ENCODE measurements at places on chromosomes 7 and 10.

DNA sequence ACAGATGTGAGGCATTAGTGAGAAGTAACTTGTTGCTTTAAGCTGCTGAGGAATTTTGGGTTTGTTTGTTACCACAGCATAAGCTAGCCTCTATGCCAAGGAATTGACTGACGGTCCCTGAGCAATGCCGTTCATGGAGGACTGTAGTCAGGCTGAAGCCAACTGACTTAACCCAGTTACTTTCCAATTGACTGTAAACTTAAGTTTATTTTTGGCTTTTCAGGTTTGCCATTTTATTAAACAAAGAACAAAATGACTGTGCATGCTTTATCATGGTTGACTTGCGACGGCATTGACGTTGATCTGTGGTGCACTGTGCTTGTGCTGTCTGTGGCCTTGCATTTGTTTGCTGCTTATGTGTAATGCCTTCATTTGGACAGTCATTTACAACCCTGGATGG is 53.5 kb downstream of the DNAJB9 start:
- no peak for DNase-seq

DNA sequence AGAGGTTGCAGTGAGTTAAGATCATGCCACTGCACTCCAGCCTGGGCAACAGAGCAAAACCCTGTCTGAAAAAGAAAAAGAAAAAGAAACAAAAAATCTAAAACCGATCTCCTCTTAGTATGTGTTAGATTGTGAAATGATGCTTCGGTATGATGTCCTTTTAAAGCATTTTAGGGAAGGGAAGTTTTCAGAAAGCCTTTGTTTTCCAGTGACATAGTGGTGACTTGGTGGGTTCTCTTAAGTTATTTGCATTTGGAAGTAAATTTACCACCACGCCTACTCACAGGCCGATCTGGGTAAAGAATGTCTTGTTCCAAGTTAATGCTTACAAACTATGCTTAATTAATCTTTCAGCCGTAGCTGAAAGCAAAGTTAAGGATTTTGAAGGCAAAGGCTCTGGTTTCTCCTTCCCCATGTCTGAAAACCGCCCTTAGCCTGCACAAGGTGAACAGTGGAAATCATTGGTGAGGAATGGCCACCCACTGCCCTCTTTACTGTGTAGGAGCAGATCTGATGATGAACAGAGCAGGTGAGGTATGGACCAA is 10.7 kb downstream of the MTURN start:
- no peak for DNase-seq

GRCh38 chr7:44398511-44398911 is 73.1 kb upstream of the CAMK2B start:
- DNase-seq: no peak

- no peak for DNase-seq
These were observed 68.1 kb downstream of the ST7 start for GRCh38 chr7:117021366-117021765.

DNA sequence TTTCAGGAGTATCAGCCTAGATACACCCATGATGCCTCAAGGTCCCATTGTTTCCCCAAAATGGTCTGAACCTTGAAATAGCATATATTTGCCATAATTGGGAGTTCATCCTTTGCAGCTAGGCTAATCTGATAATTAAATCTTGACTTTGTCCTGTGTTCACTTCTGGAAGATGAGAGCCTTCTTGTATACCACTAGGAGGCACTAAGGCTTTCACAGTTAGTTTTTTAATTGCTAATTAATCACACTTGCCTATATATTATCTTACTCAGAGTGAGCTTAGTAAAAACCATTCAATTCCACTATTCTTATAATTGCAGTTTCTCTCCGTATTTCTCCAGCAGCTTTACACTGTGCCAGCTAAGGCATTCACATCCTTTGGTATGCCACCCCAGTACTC is 48.7 kb upstream of the MAGI2 start:
- no peak for DNase-seq

GRCh38 chr7:34675749-34676374 is 17.8 kb downstream of the NPSR1 start:
- DNase-seq: no peak

- DNase-seq: no peak
These were observed 363.4 kb upstream of the PFKP start for GRCh38 chr10:2703953-2704352.

DNA sequence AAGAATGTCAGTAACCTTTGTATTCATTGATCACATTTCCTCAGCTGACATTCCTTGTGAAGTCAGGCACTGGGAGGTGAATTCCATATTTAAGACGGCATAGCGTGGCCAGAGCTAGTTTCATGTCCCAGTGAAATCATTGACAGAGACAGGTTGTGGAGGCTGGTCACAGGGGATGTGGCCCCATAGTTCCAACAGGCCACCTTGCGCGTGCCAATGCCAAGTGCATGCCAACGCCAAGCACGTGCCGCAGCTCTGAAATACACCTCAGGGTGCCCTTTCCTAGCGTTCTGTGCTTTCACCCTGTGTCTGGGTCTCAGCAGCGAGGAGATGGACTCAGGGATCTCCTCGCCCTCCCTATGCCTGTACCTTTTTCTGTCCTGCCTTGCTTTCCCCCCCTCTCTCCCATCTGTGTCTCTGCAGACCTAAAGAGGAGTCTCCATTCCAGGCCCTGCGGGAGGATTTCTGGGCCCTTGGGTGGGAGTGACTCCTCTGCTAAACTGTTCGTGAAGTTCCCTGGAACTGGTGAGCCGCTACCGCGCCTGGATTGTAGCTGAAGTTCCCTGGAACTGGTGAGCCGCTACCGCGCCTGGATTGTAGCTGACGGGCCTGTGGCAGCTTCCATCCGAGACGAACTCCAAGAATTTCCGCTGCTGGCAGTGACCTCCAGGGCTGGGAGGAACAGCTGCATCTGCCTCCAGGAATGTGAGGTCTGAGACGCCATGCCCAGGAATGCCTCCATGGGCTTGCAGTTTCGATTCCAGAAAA is 19.7 kb downstream of the AQP1 start:
- no peak for DNase-seq

DNA sequence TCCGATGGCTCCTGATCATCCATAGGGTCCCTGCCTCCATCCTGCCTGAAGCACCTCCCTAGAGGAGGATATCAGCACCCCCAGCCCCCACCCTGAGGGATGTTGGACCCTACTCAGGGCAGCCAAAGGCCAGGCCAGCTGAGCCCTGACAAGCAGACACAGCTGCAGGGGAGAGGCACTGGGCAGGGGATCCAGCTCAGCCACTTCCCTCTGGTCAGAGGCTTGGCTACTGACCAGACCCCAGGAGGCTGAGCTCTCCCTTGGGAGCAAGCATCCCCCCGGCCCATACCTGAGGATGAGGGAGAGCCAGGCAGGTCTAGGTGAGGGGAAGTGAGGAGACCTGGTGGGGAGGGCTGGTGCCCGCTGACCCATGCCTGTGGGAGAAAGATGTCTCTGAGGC is 6.6 kb downstream of the LDB3 start:
- DNase-seq: no peak

- DNase-seq: peak; percentile 91
These were observed 19.1 kb downstream of the ABLIM1 start for GRCh38 chr10:114638821-114639625.

DNA sequence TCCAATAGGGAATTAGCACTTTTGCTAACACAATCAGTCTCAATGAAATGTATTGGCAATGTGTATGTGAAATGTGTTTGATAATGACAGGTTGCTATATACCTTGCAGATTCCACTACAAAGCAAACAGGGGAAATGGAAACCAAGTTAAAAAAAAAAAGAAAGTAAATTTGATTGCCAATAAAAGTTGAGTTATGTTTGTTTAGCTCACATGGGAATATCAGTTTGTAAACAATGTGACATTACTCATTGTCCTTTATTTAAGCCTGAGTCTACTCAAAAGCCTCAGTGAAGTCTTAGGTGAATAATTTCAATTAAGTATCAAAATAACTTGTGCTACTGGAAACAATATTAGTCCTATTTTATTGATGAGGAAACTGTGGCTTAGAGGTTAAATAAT is 285.2 kb downstream of the CACNA2D1 start:
- DNase-seq: no peak

DNA sequence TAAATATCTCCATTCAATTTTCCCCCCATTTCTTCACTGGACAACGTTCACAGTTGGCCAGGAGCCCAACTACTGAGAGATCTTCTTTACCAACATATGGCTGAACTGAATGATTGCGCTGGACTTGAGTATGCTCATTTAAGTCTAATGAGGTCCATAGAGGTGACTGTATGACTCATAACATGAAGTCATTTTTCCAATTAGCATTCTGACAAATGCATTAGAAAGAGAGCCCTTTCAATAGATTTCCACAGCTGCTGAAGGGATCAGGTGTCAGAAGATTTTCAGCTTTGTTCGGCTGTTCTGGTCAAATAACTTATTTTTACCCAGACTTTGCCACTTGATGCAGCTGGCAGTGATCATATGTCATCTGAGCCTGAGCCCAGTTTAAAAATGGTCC is 438.0 kb downstream of the ETV1 start:
- no peak for DNase-seq

DNA sequence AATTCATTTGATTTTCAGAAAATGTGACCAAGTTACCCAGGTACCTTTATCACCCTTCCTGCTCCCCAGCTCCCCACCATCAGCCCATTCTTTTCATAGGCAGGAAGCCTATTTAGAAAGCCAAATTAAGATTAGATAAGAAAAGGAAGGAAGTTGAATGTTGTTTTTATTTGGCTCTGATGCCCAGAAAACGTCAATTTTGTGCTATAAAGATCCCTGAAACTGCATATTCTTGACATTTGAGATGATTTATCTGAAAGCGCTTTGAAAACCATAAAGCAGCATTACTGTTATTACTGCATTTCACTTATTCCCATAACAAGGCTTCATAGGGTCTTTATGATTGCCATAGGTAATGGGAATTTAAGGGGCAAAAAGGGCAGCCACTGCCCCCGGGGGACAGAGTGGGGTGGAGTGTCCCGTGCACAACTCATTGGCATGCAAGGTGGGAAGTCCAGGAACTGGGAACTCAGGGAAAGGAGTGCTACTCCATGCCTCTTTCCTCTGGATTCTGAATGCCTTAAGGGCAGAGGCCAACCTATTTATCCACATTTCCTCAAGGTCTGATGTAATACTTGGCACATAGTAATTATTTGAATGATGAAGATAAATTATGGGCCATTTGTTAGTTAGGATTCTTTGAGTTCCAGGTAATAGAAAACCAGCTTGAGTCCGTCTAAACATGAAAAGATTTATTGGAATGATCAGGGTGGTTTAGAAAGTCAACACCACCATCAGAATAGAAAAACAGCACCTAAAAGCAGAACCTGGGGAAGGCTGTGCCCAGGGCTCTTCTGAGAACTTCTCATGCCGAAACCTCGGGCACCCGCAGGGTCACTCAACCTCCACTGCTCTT is 100.6 kb upstream of the ELMO1 start:
- no peak for DNase-seq

GRCh38 chr7:143299840-143300239 is 11.7 kb downstream of the CASP2 start:
- no peak for DNase-seq

GRCh38 chr7:44072364-44073231 is 7.2 kb upstream of the PGAM2 start:
- DNase-seq: peak; percentile 67
